ENCODE measurements at places on chromosomes 1 and 21.

DNA sequence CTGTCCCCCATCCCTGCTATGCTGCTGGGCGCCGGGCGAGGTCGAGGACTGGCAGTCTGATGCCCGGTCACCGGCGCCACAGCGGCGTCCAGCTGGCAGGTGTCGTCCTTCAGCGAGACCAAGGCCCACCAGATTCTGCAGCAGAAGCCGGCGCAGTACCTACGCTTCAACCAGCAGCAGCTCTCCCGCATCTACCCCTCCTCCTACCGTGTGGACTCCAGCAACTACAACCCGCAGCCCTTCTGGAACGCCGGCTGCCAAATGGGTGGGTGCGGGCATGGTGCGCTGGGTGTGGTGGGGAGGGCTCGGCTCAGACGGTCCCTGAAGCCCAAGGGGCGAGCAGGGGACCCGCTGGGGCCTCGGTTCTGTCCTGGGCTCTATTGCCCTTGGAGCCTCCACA lies 20.7 kb downstream of the PLCH2 start:
- no peak for DNase-seq

GRCh38 chr1:29452463-29453230 lies 216.3 kb downstream of the PTPRU start:
- DNase-seq = no peak

DNA sequence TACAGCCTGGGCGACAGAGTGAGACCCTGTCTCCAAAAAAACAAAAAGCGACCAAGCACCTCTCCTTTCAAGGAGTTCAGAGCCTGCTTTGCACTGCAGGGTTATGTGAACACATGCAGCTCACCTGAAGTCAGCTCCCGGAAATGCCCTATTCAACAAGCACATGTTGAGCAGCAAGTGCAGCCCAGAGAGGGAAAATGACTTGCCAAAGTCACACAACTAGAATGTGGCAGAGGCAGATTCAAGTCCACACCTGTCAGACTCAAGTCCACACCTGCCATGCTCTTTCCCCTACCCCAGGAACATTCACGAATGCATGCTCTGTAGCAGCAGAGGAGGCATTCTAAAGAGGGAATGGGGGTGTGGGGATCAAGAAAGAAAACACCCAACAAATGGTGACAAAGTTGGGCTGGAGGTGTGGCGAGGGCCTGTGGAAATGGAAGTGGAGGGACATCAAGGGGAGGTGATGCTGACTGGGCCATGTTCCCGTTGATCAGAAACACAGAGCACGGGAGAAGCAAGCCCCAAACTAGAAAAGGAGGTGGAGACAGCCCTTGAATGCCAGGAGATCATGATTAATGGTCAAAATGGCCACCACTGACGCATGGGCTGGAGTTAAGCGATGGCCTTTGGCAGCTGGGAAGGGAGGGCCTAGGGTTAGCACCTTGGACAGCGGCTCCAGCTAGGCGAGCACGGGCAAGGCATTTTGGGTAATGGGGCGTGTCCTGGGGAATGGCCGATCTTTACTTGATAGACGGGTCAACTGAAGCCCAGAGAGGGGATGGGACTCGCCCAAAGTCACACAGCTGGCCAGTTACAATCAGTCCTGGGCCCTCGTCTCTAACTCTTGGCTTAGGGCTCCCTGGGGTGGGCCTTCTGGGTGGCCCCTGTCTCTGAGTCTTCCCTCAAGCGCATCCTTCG lies 21.5 kb downstream of the RAP1GAP start:
- no peak for DNase-seq

- DNase-seq = no peak
Observed at GRCh38 chr21:18826562-18826961, 423.0 kb upstream of the TMPRSS15 start.

DNA sequence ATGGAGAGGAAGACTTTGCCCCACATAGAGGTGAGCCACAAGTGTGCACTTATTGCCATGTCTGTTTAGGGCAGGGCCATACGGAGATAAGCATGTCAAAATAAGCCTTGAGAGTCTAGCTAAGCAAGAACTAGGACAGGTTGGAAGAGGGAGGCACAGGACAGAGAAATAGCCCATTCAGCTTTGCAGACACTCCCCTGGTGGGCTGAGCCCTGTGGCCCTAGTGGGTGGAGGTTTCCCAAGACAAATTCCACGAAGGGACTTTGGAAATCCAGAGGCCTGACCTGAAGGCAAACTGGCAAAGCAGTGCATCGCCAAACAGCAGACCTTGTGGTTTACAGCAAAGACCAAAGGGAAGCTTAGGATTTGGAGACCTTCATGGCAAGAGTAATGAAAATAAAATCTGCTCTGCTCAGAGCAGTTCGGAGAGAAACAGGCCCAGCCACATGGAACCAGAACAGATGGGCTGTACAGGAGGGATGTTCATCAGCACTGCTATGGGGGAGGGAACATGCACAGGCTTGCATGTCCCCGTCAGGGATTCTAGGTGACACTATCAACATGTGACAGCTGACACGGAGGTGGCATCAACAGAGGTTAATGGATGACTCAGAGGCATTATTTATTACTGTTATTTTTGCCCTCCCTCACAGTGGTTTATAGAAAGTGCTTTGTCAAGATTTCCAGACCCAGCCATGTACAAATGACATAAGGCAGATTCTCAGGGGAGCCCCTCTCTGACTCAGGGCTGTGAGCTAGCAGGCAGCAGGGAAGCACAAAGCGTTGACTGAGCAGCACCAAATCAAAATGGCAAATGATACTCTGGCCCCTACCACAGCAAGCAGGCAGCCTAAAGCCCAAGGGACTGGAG lies 90.1 kb upstream of the IRF2BP2 start:
- DNase-seq = no peak

DNA sequence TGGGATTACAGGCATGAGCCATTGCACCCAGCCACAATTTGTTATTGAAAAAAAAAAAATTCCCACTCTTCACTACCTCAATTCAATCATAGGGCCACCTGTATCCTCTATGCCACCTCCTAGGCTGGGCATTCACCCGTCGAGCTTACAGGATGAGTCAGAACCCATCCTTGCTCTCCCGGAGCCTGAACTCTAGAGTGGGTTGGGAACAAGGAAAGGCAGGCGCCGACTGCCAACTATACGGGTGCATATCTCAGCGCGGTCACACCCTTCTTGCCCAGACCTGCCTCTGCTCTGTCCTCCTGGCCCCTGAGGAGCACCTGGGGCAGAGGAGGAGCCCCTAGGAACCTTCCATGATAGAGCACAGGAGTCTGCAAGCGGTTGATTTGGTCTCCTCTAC lies 21.4 kb upstream of the LBR start:
- DNase-seq = no peak

DNA sequence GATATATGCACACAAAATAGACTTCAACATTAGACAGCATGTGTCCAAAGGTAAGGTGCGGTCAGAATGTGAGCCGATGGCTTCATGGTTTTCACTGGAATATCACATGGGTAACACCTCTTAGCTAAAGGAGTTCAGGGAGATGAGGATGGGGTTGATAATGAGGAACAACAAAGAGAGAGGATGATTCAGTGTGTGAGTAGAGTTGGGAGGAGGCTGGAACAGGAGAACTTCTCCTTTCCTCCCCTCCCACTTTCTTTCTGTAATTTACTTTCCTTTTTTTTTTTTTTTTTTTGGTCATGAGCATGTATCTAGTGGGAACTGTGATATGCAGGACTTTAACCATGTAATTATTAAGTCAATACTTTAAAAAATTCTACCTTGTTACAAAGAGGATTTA lies 99.4 kb downstream of the FASLG start:
- no peak for DNase-seq

- no peak for DNase-seq
Observed at GRCh38 chr1:71641903-71642302, 561.1 kb upstream of the ZRANB2 start.

DNA sequence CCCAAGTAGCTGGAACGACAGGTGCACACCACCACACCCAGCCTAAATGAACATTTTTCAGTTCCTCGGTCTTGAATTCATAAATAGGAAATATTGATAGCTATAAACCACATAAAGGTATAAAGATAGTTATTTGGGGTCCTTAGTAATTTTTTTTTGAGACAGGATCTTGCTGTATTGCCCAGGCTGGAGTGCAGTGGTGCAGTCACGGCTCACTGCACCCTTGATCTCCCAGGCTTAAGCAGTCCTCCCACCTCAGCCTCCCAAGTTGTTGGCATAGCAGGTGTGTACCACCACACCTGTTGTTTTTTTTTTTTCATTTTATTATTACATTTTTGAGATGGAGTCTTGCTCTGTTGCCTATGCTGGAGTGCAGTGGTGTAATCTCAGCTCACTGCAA lies 3.7 kb upstream of the PPP1R15B start:
- no peak for DNase-seq

DNA sequence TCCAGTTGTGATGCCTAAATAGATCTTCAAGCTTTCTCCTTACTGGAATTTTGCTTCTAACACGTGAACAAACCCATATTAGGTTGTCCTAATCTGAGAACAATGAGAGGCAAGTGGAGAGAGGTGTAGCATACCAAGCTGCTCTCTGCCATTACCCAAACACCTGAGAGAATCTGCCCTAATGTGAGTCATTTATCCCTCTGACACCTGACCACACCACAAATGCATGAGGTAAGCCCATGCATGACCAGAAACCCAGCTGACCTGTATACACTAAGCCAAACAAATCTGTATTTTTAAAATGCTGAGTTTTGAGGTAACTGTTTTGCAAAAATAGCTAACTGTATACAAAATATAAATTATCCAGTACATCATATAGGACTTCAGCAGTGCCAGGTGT lies 1458.1 kb upstream of the B3GALT2 start:
- no peak for DNase-seq

DNA sequence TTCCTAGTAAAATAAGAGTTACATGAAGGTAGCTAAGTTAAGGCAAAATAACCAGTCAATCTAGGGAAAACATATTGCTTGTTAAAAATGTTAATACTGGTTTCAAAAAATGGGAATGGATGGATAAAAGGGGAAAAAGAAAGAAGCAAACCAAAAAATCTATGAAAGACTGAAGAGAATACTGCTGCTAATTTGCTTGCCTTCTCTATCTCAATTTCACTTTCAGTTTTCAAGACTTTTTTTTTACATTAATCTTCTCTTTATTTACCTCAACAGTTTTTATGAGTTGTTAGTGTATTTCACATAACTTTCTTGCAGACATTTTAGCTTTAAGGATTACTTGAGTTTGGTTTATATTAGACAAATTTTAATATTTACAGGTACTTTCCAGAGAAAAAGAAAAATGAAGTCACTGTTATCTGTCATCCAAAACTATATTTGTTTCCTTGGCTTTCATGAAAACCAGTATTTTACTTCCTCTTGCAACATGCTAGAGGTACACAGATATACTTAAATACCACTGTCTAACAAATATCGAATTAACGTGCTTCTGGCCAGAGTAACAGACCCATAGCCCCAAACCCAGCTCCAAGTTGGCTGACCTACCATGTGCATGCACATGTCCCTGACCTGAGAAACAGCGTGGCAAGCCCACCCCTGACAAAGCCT lies 70.7 kb downstream of the COL24A1 start:
- DNase-seq = no peak

DNA sequence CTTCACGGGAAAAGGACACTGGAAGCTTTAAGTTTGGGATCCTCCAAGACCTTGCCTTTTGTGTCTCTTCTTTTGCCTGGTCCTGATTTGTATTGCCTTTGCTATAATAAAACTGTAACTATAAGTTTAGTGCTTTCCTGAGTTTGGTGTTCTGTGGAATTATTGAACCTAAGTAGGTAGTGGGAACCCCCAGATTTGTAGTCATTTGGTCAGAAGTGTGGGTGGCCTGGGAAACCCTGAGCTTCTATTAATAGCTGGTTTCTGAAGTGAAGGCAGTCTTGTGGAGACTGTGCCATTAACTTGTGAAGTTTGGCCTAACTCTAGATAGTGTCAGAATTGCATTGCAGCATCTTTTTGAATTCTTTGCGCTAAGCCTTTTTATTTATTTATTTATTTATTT lies 6.8 kb upstream of the MYCL start:
- no peak for DNase-seq

DNA sequence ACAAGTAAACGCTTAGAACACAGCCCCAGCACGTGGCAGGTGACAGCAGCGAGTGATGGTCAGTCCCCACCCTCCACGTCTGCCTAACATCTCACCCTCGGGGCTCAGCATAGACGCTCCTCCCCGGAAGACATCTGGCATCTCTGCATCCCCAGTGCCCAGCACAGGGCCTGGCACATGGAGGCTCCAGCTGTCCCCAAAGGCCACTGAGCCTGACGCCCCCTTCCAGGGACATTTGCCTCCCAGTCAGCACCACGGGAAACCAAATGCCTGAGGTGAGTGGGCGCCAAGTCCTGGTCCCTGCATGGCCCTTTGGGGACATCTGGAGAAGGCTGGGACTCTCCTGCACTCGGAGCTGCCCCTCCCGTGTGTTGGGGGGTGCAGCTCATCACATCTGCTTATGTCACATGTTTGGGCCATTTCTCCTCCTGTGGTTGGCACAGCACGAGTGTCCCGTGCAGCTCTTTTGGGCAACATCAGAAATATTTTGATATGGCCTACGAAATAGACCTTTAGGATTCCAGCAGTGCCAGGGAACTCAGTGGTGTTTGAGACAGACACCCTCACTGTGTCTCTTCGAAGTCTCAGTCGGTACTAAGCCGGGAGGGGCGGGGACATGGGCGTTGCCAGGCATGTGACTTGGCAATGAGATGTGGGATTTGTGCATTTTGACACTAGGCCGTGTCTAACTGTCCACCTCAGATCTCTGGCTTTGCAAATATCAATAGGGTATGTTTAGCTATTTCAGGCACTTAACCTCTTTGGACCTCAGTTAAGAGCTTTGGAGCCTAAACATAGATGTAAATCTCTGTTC lies 315.0 kb downstream of the PTPRU start:
- DNase-seq = no peak

DNA sequence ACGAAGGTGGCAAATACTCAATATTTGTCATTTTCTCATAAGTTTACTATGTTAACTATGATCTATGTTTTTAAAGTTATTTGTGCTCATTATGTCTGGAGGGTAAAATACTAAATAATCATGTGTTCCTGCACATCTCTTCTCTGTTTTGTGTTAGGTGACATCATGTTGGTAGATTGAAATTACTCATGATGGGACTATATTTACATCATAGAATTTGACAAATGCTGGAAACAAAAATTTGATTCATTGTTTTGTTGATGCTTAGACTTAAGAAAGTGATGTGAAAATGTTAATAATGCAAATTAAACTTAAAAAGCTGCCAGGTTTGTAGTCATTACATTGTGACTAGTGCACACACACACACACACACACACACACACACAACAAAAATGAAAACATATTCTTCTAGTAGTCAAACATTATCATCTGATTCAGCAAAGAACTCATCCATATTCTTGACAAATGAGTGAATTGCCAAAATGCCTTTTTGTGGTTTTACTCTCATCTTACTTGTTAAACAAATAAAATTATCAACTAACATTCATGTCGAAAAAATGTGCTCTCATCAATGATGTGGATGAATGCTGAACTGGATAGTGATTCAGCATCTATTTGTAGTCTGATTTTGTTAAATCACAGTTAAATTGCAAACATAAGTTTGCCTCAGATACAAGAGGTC lies 870.7 kb downstream of the BRINP3 start:
- no peak for DNase-seq

Measured in stimulated activated CD8-positive, alpha-beta memory T cell treated with anti-CD3 and anti-CD28 coated beads, Interleukin-15, amount 100 ng/mL, for 1 hour (primary cell).